ENCODE measurements at places on chromosomes 3 and 15.
A peak's percentile ranks its signal among the peaks of the same experiment; 100 is the strongest.

GRCh38 chr3:141321109-141321497 lies 47.2 kb upstream of the ZBTB38 start:
- no peak for DNase-seq

- DNase-seq = no peak
Observed at GRCh38 chr3:56012721-56013120, 455.5 kb downstream of the ERC2 start.

GRCh38 chr15:33888176-33888575 lies 80.1 kb upstream of the CHRM5 start:
- DNase-seq = no peak

GRCh38 chr15:45441686-45442085 lies 63.3 kb upstream of the GATM start:
- DNase-seq = no peak

DNA sequence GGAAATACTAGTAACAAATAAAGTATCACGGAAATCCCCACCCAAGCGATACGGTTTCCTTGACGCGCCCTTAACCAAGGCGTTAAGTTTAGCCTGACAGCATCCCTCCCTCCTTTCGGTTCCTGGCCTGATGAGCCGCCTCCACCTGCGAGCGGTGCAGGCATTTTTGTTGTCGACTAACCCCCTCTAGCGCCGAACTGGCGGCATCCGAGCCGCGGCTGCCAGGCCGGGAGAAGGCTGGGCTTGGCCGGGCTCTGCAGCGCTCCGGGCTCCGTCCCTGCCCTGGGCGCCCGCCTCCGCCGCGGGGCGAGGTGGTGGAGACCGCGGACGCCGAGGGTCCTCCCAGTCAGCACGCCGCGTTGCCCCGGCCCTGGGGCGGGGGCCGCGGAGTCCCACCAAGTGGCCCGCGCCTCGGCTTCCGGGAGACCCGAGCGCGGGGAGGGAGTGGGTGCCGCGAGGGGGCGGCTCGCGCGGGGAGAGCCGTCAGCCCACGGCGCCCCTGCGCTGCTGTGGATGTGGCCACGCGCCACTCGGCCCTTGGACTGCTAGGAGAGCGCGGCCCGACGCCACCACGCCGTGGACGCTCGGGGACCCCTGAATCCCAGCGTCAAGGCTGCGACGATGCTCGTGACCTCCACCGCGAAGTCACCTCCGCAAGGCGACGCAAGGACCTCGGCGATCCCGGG lies 1.1 kb upstream of the EPHA6 start:
- DNase-seq = peak; percentile 41

GRCh38 chr3:139811331-139811730 lies 123.7 kb upstream of the CLSTN2 start:
- DNase-seq = no peak

DNA sequence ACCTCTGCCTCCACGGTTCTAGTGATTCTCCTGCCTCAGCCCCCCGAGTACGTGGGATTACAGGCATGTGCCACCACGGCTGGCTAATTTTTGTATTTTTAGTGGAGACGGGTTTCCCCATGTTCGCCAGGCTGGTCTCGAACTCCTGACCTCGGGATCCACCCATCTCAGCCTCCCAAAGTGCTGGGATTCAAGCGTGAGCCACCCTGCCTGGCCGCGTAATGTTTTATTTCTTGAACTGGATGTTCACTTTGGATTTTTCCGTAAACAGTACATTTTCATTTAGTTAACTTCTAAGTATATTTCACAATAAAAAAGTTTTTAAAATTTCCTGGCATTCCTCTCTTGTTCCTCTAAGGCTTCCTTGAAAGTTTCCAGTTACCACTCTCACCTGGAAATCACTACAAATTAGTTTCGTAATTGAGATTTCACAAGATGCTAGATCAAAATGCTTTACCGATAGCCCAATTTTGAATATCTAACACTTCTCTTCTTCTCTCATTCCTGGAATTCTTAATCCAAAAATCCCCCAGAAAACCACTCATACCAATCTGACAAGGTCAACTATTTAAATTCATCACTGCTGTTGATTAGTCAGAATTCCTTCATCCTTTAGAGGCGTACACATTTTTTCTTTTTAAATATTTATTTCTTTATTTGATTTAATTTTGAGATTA lies 44.7 kb upstream of the INO80 start:
- peak; percentile 23 for DNase-seq

DNA sequence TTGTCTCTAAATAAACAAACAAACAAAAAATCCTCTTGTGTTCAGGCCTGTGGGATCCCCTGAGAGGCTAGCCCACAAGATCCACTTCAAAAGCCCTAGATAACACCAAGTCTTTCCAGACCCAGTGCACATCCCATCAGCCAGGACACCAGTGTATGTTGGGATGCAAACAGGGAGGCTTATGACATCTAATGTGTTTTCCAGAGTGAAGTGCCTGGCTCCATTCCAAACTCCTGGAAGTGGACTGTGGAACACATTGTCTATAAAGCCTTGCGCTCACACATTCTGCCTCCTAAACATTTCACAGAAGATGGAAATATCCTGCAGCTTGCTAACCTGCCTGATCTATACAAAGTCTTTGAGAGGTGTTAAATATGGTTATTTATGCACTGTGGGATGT lies 57.0 kb downstream of the MLH1 start:
- DNase-seq = no peak

- DNase-seq = no peak
Observed at GRCh38 chr3:47407896-47408838, 27.3 kb downstream of the PTPN23 start.

- no peak for DNase-seq
Observed at GRCh38 chr3:111545349-111545748, 3.4 kb downstream of the CD96 start.

DNA sequence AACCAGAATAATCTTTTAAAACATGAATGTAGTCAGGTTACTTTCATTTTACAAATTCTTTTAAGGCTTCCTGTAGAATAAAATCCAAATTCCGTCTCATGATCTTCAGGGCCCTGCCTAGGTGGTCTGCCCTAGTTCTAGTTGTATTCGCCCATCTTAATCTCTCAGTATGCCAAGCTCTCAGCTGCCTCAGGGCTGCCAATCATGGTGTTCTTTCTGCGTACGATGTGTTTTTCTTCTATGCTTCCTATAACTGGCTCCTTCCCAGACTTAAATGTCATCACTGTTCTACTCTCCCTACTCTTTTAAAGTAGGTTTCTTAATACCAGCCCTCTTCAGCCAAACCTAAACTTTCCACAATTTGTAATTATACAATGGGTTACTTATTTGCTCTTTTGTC lies 107.4 kb downstream of the GREM1 start:
- DNase-seq = no peak

- no peak for DNase-seq
Observed at GRCh38 chr3:72549761-72550581, 298.3 kb downstream of the SHQ1 start.

DNA sequence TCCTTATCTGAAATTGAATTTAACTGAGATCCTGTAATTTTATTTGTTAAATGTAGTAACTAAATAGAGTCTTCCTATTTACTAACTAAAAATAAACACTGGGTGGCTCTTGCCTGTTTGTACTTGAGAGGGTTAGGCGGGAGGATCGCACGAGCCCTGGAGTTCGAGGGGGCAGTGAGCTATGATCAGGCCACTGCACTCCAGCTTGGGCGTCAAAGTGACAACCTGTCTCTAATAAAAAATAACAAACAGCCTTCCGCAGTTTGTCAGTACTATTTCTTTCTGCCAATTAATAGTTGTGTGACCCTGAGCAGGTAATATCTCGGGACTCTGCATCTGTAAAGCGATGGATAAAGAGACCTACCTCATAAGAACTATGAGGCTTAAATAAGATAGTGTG lies 768 bp upstream of the PDE12 start:
- DNase-seq = no peak

GRCh38 chr3:142021127-142021526 lies 128.2 kb downstream of the TFDP2 start:
- DNase-seq = no peak

GRCh38 chr3:71317749-71318457 lies 265.6 kb downstream of the FOXP1 start:
- DNase-seq = no peak

DNA sequence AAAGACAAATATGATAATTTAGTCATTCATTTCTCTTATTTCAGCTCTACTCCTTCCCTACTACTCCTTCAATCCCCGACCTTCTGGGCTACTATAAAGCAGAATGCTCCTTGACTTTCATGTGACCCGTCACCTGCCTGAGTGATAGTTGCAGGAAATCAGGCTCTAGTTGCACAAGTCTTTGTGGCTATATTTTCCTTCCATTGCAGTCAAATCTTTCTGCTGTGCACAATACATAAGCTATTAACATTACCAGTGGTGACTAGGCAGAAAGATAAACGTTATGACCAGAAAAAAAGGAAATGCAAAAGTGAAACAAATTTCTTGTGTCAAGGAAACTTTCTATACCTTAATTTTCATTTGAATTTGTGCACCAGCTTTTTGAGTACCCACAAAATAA lies 2.3 kb downstream of the SUCNR1 start:
- DNase-seq = peak; percentile 83

DNA sequence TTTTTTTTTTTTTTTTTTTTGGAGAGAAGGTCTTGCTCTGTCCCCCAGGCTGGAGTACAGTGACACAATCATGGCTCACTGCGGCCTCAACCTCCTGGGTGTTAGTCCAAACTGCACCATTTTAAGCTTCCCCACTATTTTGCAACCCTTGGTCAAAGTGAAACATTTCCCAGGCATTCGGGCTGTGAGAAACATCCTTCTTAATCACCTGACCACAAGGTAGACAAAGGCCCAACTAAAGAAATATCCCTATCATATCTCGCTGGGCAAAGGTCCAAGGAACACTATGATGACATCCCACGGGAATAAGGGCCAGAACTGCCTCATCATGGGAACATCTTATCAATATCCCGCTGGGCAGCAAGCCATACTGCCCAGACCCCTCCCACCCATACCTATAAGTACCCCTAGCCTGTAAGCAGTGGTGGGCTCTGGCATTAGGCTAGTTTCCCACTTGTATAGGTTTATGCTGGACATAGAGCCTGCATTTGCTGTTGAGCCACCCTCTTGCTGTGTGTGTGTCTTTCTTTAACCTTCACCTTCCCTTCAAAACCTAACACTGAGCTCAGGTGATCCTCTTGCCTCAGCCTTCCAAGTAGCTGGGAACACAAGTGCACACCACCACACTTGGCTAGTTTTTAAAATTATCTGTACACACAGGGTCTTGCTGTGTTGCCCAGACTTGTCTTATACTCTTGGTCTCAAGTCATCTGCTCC lies 95.2 kb downstream of the SEMA5B start:
- DNase-seq = no peak

DNA sequence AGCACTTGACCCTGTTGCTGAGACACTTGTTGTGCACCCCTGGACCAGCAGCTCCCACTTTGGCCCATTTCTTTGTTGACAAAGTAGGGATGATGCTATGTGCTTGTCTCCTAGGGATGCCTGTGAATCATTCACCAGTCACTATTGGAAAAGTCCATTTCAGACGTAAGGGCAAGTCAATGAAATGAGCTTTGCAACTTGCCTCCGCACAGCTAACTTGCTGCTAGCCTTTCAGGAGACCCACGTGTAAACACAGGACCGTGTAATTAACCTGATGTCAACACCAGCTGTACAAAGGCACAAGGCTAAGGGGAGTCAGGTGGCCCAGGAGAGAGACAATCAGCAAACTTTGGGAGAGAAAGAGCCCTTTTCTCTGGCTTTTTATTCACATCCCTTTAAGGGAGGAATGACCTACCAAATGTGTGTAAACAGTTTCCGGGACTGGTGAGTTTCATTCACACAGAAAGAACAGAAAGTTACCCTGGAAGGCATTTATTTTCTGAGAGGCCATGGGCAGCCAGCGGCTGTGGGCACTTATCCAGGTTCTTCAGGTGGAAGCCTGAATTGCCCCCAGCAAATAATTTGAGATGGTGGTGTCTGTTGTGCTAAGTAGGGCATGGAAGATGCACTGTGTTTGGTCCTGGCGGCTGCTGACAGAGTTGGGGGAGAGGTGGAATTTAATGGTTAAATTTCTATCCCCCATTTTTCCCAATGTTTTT lies 54.0 kb downstream of the TIPARP start:
- no peak for DNase-seq

DNA sequence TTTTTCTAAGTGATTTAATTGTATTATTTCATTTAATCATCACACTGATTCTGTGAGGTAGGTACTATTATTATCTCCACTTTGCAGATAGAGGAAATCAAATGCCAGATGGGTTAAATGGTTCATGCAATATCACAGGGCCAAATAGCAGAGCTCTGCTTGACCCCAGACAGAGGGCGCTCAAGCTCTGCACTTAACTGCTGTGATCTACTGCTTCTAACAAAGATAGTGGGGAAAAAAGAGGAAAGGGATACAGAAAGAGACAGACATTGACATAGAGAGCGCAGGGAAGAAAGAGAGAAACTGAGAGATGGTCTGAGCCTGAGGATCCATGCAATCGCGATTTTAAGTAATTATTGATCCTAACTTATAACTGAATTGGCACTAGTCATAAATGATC lies 279.1 kb upstream of the THRB start:
- DNase-seq = peak; percentile 29

DNA sequence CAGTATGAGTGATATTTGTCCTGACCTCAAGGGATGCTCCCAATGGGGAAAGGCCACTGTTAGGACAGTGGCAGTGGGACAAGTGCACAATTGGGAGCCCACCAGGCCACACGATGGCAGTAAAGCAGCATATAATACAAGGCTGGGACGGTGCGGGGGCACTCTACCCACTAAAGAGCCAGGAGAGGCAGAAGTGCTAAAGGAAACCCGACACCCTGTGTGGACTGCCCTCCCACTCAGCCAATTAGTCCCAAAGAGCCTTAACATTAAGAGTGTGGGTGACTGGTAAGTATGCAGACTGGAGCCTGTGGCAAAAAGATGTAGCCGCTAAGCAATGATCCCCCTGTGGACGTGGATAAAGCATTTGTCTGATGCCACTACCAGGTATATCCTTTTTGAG lies 8.2 kb upstream of the ZNF589 start:
- DNase-seq = peak; percentile 71

DNA sequence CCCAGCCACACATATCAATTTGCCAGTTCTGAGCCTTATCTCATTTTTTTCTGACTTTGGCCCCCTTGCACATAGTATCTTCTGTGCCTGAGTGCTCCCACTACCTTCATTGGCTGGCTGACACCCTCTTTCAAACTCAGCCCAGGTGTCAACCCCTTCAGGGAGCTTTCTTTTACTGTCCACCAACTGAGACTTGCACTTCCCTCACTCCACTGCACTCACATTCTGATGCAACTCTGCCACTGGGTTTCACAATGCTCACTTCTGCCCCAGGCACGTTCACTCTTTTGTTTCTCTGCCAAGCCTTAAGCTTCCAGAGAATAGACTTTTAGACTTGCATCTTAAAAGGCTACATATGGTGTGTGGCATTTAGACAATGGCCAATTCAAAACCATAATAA lies 101.5 kb upstream of the CBLB start:
- peak; percentile 44 for DNase-seq

DNA sequence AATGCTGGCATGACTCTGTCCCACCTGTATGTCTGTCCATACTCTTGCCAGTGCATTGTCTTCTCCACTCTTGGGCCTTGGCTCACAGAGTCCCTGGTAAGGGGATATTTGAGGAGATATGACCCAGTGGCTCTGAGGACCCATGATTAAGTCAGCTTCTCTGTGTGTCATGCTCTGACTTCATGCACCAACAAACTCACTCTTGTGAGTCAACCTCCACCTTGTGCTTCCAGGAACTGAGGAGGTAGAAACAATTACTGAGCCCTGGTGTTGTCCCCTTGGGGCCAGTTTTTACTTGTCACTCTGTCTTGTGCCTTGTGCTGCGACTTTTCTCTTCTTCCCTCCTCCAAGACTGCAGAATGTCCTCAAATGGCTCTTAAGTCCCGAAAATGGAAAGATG lies 127.1 kb downstream of the ABHD5 start:
- no peak for DNase-seq

GRCh38 chr15:93900476-93901400 lies 330.6 kb upstream of the MCTP2 start:
- DNase-seq = no peak

GRCh38 chr3:157063926-157064325 lies 96.0 kb downstream of the CCNL1 start:
- DNase-seq = no peak
